ENCODE measurements at places on chromosomes 3 and 15. TPM values are rescaled to one million over a fixed set of nuclear protein-coding genes. Genes with fewer than 3 reads are reported as not detected.

STRA6 gene
- total RNA-seq, result 0.26 TPM

NANOGP8 gene
- not detected for total RNA-seq

WDR93 gene
- total RNA-seq, result not detected

GRCh38 chr3:187025656-187026316 lies 95.5 kb downstream of the ST6GAL1 start:
- DNase-seq, result no peak

DNA sequence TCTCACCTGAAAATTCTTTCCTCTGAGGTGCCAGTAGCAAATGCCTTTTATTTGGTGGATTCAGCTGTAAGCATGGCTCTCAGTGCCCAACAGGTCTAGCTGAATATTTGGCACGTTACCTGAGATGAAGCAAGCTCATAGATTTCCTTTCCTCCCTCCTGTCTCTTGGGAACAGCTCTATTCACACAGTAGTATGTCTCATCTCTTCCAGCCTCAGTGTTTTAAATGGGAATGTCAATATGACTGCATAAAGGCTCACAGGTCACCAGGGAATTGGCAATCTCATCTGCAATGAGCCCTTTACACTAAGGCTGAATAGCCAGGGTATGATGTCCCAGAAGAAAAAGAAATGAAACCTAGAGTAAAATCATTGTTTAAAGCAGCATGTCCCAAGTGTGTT lies 733.5 kb downstream of the NTRK3 start:
- DNase-seq, result no peak

GRCh38 chr15:75177360-75178071 lies 24.2 kb upstream of the C15orf39 start:
- no peak for DNase-seq

- peak; percentile 40 for DNase-seq
These were observed 298.0 kb upstream of the RBMS3 start for GRCh38 chr3:28982906-28983305.

DNA sequence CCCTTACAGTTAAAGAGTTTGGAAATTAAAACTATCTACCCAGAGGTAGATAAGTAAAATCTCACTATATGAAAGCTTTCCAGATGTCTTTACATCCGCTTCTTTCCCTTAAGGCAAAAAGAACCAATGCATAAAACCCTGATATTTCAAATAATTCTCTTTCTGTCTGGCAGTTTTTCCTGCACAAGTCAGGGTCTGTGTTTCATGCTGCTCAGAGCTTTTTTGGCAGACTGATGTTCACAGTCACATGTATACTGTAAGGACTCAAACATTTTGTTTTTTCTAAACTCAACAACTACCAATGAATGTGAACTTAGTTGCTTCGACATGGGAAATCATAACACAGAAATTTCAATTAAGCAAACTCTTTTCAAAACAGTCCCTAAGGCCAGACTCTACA lies 988.4 kb downstream of the EPHA3 start:
- DNase-seq, result no peak

DNA sequence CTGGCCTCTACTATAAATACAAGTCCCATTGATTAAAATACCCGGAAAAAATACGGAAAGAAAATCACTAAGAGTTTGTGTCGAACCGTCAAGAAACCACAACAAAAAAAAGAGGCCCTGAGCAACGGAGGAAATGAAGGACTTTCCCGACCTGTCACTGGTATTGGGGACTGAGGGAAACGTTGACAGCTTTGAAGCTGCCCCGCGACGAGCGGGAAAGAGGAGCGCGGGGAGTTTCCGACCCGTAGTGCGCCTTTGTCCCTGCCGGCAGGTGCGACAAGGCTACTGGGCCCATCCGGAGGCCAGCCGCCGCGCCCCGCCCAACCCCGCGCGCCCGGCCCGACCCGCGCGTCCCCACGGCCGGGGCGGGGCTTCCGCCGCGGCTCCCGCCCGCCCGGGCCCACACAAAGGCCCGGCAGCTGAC lies 416 bp downstream of the PBRM1 start:
- DNase-seq, result peak; percentile 25

- no peak for DNase-seq
These were observed 39.1 kb downstream of the NPTN start for GRCh38 chr15:73594109-73594508.

GRCh38 chr3:37450561-37450960 lies 276.2 kb upstream of the LRRFIP2 start:
- DNase-seq, result no peak

DNA sequence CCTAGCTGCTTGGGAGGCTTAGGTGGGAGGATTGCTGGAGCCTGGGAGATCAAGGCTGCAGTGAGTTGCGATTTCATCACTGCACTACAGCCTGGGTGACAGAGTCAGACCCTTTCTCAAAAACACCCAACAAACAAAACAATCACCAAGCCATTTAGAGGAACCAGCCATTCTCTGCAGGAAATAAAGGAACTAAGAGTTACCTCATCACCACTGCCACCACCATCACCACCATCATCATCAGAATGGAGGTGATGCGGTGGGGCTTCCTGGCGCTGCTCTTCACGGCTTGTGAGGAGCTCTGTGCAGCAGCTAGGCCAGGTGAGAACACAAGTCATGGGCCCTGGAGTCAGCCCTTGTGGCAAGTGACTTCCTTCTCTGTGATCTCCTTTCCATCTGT lies 37.7 kb upstream of the KLHL25 start:
- no peak for DNase-seq

GRCh38 chr3:72673011-72673771 lies 175.1 kb downstream of the SHQ1 start:
- DNase-seq, result no peak

DNA sequence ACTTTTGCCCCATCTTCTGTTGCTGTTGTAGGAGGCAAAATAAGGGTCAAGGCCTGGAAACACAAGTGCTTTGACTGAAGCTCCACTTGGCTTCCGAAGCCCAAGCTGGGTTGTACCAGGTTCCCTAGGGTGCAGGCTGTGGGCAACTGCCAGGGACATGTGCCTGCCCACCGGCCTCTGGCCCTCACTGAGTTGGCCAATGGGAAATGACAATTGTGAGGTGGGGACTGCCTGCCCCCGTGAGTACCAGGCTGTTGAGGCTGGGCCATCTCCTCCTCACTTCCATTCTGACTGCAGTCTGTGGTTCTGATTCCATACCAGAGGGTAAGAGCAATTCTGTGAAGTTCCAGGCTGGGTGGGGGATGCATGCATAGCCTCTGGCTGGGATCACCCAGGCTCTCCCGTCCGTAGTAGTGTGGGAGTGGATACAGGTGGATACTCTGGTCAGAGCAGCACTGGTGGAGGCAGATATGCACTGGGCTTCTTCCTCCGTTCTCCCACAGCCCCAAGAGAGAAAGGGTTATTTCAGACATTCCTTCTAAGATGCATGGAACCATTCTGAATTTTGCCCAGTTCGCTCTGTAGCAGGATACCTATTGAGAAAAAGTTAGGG lies at the start of gene ADIPOQ:
TSS of gene ADIPOQ (plus strand) at position 285 of the 613 bp plus-strand sequence. CDS start 10,349 bp downstream, outside the sequence.
- DNase-seq, result no peak

DNA sequence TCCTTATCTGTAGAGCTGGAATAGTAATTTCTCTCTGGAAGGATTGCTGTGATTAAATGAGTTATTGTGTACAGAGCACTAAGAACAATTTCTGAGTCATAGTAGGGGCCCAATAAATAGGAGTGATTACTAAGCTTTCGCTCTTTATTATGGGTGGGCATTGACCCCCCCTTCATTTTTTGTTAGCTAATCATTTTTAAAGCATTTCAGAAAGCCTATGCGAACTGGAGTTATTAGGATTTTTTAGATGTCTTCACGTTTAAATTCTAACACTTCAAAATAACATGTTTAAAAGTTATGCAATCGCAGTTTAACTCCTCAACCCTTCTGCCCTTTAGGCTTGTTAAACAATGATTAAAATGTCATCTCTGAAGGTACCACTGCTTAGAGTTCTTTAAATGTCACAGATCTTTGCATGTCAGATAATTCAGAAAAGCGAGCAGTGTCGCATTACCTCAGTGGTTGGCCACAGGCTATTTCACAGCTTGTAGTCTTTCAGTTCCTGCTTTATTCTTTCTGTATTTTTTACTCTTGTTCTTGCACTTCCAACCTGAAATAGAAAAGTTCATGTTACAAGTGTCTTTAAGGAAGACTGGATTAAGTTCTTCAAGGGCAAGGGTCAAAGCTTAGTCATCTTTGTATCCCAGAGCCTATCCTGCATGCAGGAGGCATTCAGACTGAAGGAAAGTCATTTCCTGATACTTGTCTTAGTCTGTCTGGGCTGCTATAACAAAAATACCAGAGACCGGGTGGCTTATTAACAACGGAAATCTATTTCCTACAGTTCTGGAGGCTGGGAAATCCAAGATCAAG lies 102.9 kb downstream of the FNDC3B start:
- DNase-seq, result peak; percentile 88

- peak; percentile 25 for DNase-seq
These were observed at the start of gene SYNM for GRCh38 chr15:99104788-99105513. SYNM (plus strand) TSS chr15:99105080; CDS start chr15:99105200, 120 bp downstream.

DNA sequence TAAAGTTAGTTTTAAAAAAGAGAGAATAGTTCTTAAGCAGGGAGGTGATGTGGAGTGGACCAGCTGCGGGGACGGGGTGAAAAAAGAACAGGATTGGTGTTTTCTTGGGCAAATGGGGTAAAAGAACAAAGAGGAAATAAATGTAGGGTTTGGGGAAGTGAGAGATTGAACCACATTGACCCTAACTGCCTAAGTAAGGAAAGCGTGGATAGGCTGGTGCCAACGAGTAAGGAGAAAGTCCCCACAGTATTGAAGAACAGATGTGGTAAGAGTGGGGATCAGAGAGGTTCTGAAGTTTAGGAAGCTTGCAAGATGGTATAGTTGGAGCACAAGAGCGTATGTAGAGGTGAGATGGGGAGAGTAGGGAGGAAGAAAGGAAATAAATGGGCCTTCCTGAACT lies 17.0 kb downstream of the IREB2 start:
- no peak for DNase-seq

Data from bronchial epithelial cell (primary cell).